AG10803 (cell line): ENCODE measurements at places on chromosomes 5 and 9.

DNA sequence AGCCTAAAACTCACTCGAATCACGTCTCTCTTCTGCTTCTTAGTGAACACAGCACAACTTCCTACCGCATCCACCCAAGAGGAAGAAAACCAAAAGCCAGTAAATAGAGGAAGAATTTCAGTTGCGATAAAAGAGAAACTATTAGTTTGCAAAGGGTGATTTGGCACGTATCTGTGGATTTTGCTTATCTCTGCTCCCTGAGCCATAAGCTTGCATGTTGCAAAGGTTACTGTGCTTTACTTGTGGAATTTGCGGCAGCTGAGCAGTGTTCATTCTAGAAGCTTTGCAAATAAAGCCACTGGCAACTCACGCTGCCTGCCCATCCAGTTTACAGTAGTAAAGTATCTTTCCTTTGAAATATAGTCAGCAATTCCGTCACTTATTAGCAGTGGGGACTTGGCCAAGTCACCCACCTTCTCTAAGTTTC lies 149.0 kb upstream of the PCA3 start:
- DNase-seq, result no peak

DNA sequence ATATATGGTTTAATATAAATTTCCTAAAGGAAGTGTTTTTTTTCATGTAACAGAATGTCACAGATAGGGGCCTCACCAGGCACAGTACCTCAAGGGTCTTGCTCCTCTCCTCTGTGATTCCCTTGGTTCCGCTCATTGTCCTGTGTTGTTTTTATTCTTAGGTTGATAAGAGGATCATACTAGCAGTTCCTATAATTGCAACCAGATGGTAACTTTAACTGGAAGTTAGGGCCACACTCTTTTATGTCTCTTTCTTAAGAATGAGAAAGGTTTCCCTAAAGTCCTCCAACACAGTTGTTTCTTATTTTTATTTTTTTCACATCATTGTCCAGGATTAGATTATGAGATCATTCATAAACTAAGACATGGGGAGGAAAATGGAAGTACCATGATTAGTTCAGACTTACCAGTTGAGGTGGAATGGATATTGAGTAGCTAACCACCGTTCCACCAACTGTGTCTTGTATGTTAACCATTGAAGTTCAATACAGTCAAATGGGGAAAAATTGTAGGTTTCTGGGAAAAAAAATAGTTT lies 41.1 kb downstream of the FAM174A start:
- DNase-seq, result peak; percentile 15

DNA sequence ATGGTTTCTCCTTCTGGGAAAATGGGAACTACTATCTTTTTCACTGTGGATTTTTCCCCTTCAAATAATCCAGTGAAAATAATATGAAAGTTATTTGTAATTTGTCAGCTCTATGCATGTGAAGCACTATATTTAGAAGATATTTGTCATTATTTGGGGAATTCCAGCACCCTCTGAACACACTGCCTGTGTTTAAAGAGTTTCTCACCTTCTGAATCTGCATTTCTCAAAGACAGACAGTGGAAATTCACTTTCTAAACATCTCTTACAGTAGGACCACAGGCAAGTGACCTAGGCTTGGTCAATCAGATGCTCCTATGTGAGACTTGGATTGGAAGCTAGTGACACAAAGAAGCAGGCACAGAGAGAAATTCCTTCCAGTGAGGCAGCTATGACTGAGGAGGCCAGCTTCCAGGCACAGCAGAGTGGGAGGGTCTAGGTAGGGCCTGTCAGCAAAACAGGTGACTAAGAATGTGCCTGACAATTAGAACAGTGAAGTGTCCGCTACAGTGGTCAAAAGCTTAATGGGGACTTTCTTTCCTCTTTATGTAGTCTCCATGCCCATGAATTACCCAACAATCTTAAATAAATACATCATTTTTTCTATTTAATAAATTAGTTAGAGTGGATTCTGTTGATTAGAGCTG lies 167.2 kb downstream of the HMHB1 start:
- DNase-seq, result no peak

DNA sequence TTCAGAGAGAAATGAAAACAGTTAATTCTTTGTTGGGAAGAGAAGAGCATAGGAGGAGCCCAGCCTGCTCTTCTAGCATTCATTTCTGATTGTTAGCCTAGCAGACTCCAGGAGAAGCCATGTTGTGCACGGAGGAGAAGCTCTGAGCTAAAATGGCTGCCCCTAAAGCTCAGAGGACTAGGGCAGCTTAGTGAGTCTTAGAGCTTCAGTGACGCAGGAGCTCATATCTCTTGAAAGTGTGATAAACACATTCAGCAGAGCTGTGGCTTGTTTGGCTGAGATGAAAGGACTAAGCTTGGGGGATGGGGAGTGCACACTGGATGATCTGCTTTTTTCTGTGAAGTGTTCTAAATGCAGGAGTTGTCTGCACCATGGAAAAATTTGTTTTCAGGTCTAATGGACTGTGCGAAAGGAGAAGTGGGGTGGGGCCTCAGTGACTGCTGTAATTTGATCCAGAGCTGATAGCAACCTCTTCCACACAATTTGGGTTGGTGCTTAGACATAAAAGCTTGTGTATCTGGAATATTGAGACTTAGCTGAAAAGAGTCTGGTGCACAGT lies 58.5 kb downstream of the ZNF462 start:
- DNase-seq, result peak; percentile 20

DNA sequence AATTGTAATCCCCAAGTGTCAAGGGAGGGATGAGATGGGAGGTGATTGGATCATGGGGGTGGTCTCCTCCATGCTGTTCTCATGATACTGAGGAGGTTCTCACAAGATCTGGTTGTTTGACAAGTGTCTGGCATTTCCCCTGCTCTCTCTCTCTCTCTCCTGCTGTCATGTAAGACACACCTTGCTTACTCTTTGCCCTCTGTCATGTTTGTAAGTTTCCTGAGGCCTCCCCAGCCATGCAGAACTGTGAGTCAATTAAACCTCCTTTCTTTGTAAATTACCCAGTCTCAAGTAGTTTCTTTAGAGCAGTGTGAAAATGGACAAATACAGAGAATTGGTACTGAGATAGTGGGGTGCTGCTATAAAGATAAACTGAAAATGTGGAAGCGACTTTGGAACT lies 207.9 kb downstream of the HINT1 start:
- no peak for DNase-seq

- DNase-seq, result peak; percentile 4
Measured at GRCh38 chr5:37132646-37133045, 116.5 kb downstream of the CPLANE1 start.

DNA sequence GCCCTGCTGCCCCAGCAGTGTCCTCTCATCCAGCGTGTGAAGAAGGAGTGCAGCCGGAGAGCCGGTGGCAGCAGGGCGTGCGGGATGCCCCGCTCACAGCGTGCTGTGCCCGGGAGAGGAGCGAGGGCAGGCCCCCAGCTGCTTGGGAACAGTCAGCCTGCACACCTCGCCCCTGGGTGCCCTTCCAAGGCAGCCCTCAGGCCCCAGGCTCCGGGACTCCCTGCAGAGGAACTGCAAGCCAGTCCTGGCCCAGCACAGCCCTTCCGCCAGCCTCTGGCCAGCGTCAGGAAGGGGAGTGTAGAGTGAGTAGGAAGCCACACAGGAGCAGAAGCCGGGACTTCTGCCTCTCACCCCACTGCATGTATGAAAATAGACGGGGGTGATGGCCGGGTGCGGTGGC lies 43.5 kb downstream of the ADAMTS2 start:
- no peak for DNase-seq

DNA sequence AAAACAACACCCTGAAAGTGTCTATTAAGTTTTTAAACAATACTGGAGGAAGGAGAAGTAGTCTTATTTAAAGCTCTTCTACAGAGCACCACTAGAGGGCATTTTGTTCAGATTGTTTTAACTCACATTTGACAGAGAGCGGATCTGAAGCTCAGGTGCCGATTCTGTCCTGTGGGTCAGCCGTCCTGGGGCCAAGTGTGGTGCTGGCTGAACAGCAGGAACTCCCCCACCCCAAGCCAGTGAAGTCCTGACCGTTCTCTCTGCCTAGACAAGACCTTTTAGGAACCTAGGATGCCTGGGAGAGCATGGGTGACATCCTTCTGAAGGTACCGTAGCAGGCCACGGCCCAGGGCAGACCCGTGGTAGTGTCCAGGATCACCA lies 3.9 kb downstream of the EXOC3 start:
- peak; percentile 49 for DNase-seq

- DNase-seq, result peak; percentile 96
Measured at GRCh38 chr5:56176155-56176798, 56.9 kb downstream of the ANKRD55 start.

- no peak for DNase-seq
Measured at GRCh38 chr9:136829981-136830885, 12.0 kb upstream of the AJM1 start.

GRCh38 chr9:1303932-1304331 lies 253.8 kb downstream of the DMRT2 start:
- no peak for DNase-seq

- no peak for DNase-seq
Measured at GRCh38 chr5:124880903-124881697, 134.7 kb upstream of the ZNF608 start.
